ENCODE measurements at places on chromosomes 6 and 20. TPM values are rescaled to one million over a fixed set of nuclear protein-coding genes. Genes with fewer than 3 reads are reported as not detected.

Gene ATP6V1G2
- 2.7 TPM for total RNA-seq

GRCh38 chr20:18057101-18057993, at the start of gene OVOL2:
Gene OVOL2 (minus strand): TSS chr20:18057916. CDS start chr20:18057634, 282 bp downstream.
- H3K36me3 ChIP-seq: peaks cover 2% of the 10 kb centered on the region
- no peak for DNase-seq
- H3K27me3 ChIP-seq: peaks cover 66% of the 10 kb centered on the region
- H3K4me3 ChIP-seq: peak within 1 kb of the TSS; percentile 24

Gene SPDEF
- total RNA-seq: not detected

DNA sequence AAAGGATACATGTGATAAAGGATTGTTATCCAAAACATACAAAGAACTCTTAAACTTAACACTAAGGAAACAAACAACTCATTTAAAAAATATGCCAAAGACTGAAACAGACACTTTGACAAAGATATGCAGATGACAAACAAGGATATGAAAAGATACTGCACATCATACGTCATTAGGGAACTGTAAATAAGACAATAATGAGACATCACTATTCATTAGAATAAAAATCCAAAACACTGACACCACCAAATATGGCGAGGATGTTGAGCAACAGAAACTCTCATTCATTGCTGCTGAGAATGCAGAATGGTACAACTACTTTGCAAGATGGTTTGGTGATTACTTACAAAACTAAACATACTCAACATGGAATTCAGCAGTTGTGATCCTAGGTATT, 156.5 kb upstream of the FOXA2 start:
- DNase-seq: no peak
- H3K27ac ChIP-seq: no peak overlapping the region

DNA sequence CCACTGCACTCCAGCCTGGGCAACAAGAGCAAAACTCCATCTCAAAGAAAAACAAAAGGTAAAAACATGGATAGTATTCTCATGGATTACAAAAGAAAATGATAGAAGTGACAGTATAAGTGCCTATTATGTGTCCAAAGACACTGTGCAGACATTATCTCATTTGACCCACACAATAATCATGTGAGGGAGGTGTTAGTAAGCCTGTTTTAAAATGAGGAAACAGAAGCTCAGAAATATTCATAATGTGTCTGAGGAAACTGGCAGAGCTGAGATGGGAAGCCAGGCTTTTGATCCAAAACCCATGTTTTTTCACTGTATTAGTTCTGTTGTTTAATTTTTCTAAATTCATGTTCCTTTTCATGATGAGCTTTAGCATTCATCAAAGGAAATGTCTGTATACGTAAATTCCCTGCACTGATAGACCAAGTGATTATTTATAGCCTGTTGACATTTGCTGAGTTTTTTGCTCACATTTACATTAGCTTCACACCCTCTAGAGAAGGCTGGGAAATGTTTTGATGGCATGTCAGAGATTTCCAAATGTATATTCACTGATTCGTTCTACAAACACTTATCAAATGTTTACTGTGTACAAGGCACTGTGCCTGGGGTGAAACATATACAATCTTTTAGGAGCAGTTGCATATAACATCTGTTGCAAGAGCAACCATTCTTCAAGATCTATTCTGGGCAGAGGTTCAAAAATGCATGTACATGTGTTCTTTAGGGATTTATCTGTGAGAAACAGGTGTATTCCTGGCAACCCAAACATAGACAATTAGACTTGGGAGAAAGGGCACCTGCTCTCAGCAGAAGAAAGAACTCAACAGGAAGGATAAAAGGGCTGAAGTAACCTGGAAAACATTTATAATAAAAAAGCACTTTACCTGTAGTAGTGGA, 331.5 kb downstream of the SAMD5 start:
- H3K4me1 ChIP-seq: no peaks in the 10 kb centered on the region
- no peak overlapping the region for H3K4me3 ChIP-seq
- H3K27ac ChIP-seq: no peak overlapping the region

- peaks cover 1% of the 10 kb centered on the region for H3K27me3 ChIP-seq
- no peaks in the 10 kb centered on the region for H3K4me1 ChIP-seq
- DNase-seq: no peak
- H3K27ac ChIP-seq: no peak overlapping the region
Observed at GRCh38 chr20:62227977-62228958, 8.2 kb upstream of the HRH3 start.

- H3K4me1 ChIP-seq: no peaks in the 10 kb centered on the region
- no peaks in the 10 kb centered on the region for H3K36me3 ChIP-seq
- H3K27ac ChIP-seq: no peak overlapping the region
- H3K27me3 ChIP-seq: peaks cover 21% of the 10 kb centered on the region
Observed at GRCh38 chr6:148548065-148548748, 198.6 kb upstream of the UST start.

GRCh38 chr6:30960907-30961673, 20.3 kb downstream of the MUCL3 start:
- H3K36me3 ChIP-seq: no peaks in the 10 kb centered on the region
- no peak overlapping the region for H3K4me3 ChIP-seq
- DNase-seq: no peak
- peaks cover 26% of the 10 kb centered on the region for H3K4me1 ChIP-seq
- peaks cover 54% of the 10 kb centered on the region for H3K27me3 ChIP-seq

- no peak for DNase-seq
- H3K27ac ChIP-seq: no peak overlapping the region
Observed at GRCh38 chr20:22584922-22585785, 782 bp upstream of the FOXA2 start.

DNA sequence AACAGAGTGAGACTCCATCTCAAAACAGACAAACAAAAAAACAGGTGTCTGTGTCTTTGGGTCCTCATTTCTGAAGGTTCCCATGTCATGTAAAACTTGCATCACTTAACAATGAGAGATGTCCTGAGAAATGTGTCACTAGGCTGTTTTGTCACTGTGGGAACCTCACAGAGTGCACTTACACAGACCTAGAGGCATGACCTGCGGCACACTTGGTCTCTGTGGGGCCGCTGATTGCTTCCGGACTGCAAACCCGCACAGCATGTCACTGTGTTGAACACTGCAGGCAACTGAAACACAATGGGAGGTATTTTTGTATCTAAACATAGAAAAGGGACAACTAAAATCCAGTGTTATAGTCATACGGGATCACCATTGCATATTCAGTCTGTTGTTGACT, 42.3 kb upstream of the TMEM181 start:
- H3K4me1 ChIP-seq: peaks cover 42% of the 10 kb centered on the region
- H3K4me3 ChIP-seq: peak overlapping the region; percentile 81
- no peak for DNase-seq
- no peaks in the 10 kb centered on the region for H3K36me3 ChIP-seq
- no peak overlapping the region for H3K27ac ChIP-seq

GRCh38 chr6:104682722-104683643, 176.7 kb downstream of the HACE1 start:
- H3K27me3 ChIP-seq: no peaks in the 10 kb centered on the region
- H3K4me3 ChIP-seq: no peak overlapping the region
- H3K36me3 ChIP-seq: no peaks in the 10 kb centered on the region
- H3K4me1 ChIP-seq: peaks cover 15% of the 10 kb centered on the region
- DNase-seq: peak; percentile 76

Gene GSTA5
- total RNA-seq: not detected

Gene PSORS1C2
- not detected for total RNA-seq

Gene ADGRF5
- total RNA-seq: not detected

- no peak overlapping the region for H3K4me3 ChIP-seq
- no peaks in the 10 kb centered on the region for H3K36me3 ChIP-seq
- H3K27me3 ChIP-seq: peaks cover 3% of the 10 kb centered on the region
- no peak for DNase-seq
- no peak overlapping the region for H3K27ac ChIP-seq
Observed at GRCh38 chr20:40493071-40493470, 196.0 kb downstream of the MAFB start.

GRCh38 chr6:8017276-8017701, 46.9 kb downstream of the BLOC1S5 start:
- H3K4me1 ChIP-seq: peaks cover 10% of the 10 kb centered on the region
- H3K36me3 ChIP-seq: peaks cover 11% of the 10 kb centered on the region
- peak overlapping the region; percentile 79 for H3K4me3 ChIP-seq
- DNase-seq: no peak

DNA sequence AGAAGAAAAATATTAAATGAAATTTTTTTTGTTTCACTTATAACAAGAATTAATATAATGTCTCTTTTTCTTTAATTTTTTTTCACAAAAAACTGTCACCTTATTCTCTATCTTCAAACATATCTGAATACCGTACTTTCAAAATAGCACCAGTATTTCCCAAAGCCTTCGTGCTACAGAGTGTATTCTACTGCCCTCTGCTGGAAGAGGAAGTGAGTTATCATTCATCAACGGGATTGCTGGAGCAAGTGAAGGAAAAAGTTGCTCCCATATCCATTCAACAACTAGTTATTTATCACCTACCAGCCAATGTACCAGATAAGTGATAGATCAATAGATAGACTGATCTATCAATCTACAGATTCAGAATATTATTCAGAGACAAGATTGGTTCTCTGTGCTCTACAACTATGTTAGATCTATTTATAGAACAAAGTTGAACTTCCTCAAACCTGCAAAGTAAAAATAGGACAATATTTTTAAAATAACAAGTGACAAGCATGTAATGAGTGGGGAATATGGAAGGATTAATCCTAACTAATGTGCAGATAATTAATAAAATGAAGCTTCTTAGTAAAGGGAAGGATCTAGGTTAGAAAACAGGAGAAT, 26.7 kb upstream of the TFAP2B start:
- DNase-seq: no peak
- no peak overlapping the region for H3K27ac ChIP-seq
- no peaks in the 10 kb centered on the region for H3K4me1 ChIP-seq
- no peaks in the 10 kb centered on the region for H3K36me3 ChIP-seq
- H3K4me3 ChIP-seq: no peak overlapping the region

- no peak overlapping the region for H3K27ac ChIP-seq
- peaks cover 14% of the 10 kb centered on the region for H3K36me3 ChIP-seq
- H3K27me3 ChIP-seq: no peaks in the 10 kb centered on the region
- no peaks in the 10 kb centered on the region for H3K4me1 ChIP-seq
- no peak for DNase-seq
Observed at GRCh38 chr6:109139109-109139508, 43.8 kb downstream of the CEP57L1 start.

DNA sequence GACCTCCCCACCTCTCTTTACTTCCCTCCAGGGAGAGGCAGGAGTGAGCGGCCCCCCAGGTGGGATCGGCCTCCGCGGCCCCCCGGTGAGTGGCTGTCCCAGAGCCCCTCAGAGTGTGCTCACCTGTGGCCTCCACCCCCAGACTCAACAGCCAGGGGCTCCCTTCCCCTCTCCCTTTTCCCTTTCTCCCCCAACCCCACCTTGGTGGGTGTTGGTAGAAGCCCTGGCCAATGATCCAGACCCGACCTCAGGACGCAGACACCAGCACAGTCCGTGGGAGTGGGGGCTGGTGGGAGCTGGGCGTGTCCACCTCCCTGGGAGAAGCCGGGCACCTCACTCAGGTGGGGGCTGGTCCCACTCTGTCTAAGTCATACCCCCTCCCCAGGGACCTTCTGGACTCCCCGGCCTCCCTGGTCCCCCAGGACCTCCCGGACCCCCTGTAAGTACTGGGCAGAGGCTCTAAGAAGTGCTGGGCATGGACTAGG, 4.9 kb downstream of the COL9A3 start:
- no peak for DNase-seq
- no peak overlapping the region for H3K27ac ChIP-seq
- H3K4me3 ChIP-seq: no peak overlapping the region
- no peaks in the 10 kb centered on the region for H3K4me1 ChIP-seq

GRCh38 chr20:5522422-5522821, 205.7 kb upstream of the PROKR2 start:
- H3K27me3 ChIP-seq: no peaks in the 10 kb centered on the region
- no peak overlapping the region for H3K27ac ChIP-seq

DNA sequence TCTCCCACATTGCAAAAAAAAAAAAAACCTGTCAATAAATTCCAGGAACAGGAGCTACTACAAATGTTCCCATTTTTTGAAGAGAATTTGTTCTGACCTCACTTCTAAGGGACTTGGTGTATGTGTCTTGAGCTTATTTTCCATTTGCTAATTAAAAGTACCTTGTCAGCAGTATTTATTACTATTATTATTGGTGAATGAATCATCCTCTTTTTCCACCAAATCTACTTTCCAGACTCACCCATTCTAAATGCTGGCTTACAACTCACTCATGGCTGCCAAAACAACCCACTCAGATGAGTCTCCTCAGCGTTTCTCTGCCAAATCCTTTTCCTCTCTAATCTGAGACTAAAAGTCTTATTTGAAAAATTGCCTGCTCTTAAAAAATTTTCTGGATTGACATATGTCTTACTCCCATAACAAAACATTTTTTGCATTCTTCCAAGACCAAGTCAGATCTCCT, 33.2 kb upstream of the TASP1 start:
- H3K36me3 ChIP-seq: no peaks in the 10 kb centered on the region
- no peaks in the 10 kb centered on the region for H3K4me1 ChIP-seq
- no peak for DNase-seq
- no peak overlapping the region for H3K4me3 ChIP-seq
- H3K27me3 ChIP-seq: peaks cover 14% of the 10 kb centered on the region

GRCh38 chr6:156686301-156686994, 90.7 kb upstream of the ARID1B start:
- H3K4me3 ChIP-seq: peak overlapping the region; percentile 89
- peak overlapping the region; percentile 85 for H3K27ac ChIP-seq
- no peak for DNase-seq

GRCh38 chr20:24934101-24934661, 14.9 kb upstream of the CST7 start:
- H3K4me1 ChIP-seq: peaks cover 29% of the 10 kb centered on the region
- H3K4me3 ChIP-seq: no peak overlapping the region
- peaks cover 8% of the 10 kb centered on the region for H3K36me3 ChIP-seq
- no peaks in the 10 kb centered on the region for H3K27me3 ChIP-seq
- no peak overlapping the region for H3K27ac ChIP-seq

DNA sequence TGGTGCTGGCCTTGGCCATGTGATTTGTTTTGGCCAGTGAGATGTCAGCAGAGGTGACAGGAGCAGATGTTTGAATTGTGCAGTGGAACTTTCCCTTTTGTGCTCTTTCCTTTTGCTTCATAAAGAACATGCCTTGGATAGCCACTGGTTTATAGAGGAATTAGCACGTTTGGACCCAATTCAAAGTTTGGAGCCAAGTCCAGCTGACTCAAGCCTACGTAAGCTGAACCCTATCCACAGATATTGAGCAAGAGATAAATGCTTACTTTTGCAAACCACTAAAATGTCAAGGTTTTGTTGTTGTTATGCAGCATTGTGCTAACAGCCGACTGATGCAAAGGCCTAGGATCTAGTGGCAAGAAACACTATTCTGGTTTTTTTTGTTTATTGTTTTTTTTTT, 230.9 kb upstream of the CITED2 start:
- no peak overlapping the region for H3K27ac ChIP-seq
- H3K4me3 ChIP-seq: no peak overlapping the region
- DNase-seq: no peak
- peaks cover 5% of the 10 kb centered on the region for H3K4me1 ChIP-seq
- no peaks in the 10 kb centered on the region for H3K27me3 ChIP-seq
